ENCODE measurements at places on chromosomes 16 and 17.
A peak's percentile ranks its signal among the peaks of the same experiment; 100 is the strongest.

GRCh38 chr17:73334771-73335513, 23.1 kb upstream of the CDC42EP4 start:
- no peak for DNase-seq

DNA sequence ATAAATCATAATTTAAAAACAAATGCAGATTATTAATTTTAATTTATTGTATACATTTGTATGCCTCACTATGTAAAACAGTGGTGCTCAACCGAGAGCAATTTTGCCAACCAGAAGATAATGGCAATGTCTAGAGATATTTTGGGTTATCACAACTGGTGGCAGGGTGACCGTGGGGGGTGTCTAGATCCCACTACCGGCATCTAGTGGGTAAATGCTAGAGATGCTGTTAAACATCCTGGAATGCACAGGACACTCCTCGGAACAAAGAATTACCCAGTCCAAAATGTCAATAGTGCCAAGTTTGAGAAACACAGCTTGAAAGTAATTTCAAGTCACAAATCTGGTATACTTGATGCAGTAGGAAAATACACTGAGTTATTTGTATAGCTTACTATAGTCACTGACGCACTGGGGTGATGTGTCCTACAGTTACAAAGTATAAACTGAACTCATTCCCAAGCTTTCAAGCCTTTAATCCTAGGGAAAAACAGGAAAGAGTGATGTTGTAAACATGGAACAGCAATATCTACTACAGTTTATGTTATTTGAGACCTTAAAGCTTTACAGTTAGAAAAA, 133.5 kb downstream of the BRIP1 start:
- DNase-seq = no peak

DNA sequence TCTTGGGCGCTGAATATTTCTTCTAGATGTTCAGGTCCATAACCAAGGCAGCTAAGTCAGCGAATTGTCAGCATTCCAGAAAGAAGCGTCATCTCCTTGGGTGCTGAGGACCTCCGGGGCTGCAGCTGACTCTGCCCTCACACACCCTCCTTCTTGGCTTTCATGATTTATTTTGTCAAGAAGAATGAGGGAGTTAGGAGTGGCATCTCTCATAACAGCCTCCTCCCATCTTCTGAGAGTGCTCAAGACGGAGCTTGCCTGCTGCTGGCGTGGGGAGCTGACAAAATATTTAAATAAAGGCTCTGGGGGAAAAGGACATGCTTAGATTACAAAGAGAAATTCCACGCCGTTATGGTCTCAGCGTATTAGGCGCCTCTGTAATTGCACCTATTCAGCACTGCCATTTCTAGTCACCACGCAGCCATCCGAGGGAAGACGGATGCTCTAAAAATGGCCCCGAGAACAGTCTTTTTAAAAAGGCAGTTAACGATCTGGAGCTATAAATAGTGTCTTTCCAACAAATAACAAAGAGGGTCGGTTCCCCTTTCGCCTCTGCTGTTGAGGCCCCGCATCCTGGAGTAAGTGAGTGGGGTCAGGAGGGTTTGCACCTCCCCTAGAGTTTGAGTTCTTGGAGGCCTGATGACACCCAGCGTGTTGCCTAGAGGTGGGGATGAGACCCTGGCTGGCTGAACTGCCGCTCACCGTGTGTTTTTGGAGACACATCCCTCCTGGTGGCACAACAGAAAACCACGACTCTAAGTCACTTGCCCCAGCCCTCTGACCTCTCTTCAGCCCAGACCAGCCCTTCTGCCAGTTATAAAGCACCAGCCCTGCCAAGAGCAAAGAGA, 187.0 kb downstream of the CCDC182 start:
- DNase-seq = no peak

- no peak for DNase-seq
Measured at GRCh38 chr17:82791532-82791931, 39.7 kb downstream of the TBCD start.

DNA sequence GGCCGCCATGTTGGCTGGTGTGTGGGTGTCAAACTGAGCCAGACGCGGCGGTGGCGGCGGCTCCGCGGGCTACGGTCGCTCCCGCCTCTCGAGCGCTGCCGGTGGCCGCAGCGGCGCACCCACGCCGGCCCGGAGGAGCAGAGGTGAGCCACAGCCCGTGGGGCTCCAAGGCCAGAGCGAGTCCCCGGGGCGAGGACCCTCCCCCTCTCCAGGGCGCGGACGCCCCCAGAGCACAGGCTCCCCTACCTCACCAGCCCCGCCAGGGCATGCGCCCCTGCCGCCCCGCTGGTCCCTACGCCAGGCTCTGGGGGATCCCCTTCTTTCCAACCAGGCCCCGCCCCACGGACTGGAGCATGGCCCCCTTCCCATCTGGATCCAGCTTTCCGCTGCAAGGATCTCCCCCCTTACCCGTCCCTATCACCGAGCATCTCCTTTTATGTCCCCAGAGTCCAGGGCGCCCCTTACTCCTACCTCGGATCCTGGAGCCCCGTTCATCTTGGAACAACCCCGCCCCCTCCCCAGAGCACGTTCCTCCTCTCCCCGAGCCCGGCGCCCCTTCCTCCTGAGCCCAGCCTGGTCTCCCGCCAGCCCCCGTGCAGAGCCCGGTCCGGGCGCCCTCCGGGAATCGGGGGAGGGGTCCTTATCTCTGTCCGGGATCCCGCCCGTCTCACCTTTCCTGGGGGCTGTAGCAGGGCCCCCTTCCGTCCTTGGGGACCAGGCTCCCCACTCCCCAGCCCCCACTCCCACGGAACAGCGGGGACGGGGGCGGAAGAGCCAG, 412 bp downstream of the EPN2 start:
- no peak for DNase-seq

DNA sequence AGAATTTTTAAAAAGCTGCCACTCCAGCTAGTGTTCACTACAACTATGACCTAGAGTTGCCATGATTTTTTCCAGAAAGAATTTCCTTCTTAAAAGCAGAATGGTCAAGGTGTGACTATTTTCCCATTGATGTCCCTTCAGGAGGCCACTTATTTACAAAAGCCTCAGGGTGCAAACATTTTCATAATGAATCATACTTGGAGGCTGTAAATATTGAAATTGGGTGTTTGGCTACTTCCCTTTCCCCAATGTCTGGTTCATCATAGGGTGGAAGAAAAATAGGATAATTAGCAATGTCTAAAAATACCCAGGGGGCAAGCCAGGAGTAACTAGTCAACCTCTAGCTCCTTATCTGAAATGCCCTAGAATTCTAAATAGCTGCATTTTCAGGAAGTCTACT, 18.8 kb downstream of the AXIN2 start:
- DNase-seq = no peak

- DNase-seq = peak; percentile 74
Measured at GRCh38 chr17:81711814-81712467, at the start of gene SLC25A10. TSS of gene SLC25A10 (plus strand) at chr17:81712284. CDS start at chr17:81712427, 143 bp downstream.

All from midbrain (tissue), 1 donor.